ENCODE measurements at places on chromosomes 3 and 15.
A peak's percentile ranks its signal among the peaks of the same experiment; 100 is the strongest.

DNA sequence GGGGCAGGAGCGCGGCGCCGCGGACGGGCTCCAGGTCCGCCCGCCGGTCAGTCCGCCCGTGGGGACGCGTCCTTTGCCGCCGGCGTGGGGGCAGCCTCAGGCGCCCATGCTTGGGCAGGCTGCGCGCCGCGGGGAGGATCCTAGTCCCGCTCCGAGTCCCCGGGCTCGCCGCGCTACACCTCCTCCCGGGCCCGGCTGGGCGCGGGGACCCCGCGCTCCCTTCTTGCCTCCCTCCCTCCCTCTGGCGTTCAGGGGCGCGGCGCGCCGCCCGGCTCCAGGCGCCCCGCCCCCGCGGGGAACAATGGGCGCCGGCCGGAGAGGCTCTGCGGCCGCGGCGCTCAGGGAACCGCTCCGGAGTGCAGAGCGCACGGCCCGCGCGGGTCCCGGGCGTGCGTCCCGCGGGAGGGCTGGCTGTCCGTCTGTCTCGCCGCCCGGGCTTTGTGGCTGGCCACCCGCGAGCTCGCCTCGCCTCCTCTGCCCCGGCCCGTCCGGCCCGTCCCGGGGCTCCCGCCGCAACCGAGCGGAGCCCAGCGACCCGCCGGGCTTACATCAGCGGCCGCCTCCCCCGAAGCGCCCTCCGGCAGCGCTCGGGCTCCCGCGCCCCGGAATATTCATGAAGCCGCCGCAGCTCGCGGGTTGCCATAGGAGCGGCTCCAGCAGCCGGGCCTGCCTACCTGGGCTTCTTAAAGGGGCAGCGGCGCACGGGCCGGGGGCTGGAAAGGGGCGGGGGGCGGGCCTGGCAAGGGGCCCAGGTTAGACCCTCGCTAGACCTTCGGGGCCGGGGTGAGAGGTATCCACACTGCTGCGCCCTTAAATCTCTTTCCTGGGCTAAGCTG lies at the start of gene HCN4:
Gene HCN4, minus strand, starts transcription at position 658 of the 836 bp plus-strand sequence. CDS start 688 bp downstream, outside the sequence.
- no peak for DNase-seq

DNA sequence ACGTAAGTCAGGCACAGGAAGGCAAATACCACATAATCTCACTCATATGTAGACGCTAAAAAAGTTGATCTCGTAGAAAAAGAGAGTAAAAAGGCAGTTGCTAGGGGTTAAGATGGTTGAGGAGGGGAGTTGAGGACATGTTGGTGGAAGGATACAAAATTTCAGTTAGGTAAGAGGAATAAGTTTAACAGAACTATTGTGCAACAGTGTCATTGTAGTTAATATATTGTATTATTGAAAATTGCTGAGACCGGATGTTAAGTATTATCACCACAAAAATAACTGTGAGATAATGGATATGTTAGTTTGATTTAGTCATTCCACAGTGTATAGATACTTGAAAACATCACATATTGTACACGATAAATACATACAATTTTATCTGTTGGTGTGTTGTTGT lies 139.1 kb downstream of the ADAMTSL3 start:
- DNase-seq: no peak

DNA sequence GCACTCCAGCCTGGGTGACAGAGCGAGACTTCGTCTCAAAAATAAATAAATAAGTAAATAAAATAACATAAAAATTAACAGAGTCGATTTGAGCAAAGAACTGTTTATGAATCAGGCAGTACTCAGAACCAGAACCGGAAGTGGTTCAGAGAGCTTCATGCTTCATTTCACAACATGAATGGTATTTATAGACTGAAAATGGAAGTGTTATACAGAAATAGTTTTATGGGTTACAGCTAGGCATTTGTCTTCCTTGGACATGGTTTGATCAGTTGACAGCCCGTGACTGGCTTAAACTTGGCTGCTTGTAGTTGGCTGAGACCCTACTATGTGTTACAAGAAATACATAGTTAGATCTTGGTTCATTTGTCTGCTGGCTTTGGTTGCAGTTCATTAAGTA lies 216.0 kb upstream of the MCTP2 start:
- DNase-seq: no peak

GRCh38 chr3:154003649-154004048 lies 117.5 kb upstream of the ARHGEF26 start:
- DNase-seq: no peak

DNA sequence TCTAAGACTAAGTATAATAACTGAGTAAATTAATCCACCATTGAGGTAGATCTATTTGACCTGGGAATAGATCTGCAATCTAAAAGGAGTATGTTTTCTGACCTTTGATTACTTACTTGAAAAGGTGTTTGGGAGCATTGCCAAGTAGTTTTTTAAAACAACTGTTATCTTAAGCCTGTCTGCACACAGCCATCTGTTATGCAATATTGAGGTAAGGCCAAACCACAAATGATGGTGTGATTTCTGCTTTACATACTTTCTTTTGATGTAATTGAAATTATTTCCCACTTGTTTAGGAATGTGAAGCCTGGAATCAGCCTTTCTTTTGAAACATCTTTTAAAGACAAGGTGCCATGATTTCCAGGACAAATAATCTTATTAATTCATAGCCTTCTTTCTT lies 274.0 kb downstream of the BBX start:
- peak; percentile 62 for DNase-seq

- no peak for DNase-seq
Measured at GRCh38 chr15:40901053-40901443, 6.8 kb downstream of the VPS18 start.

DNA sequence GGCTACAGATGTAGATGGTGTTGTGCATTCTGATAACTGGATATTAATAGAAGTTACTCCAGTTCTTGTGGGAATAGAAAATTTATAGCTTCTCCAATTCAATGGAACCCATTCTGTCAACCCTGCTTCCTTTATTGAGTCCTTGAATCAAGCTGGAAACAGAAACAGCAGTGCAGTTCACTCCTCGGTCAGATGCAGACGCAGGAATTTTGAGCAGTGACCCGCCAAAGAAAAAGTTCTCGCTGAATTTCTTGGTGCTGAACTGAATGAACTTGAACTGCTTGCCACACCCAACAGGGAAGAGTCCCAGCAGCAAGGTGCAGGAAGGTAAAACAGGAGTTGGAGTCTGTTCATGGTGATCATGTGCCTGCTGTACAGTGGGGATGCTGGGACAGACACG lies 10.3 kb downstream of the HRH1 start:
- no peak for DNase-seq

DNA sequence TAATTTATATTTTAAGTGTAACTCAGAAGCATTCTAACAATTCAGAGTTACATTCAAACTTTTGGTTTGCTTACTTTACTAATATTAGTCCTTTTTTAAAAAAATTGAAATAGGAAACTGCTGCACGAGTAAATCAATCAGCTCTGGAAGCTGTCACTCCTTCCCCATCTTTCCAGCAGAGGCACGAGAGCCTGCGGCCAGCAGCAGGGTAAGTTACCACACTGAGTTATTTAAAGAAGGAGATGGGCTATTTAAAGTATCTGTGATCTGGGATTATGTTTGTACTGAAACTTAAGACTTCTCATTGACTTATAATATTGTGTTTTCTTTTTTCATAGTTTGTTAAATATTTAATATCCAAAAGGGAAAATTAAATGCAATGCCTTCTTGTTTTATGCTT lies 29.3 kb downstream of the APPL1 start:
- no peak for DNase-seq

GRCh38 chr3:143124601-143125520 lies 5.3 kb downstream of the CHST2 start:
- DNase-seq: peak; percentile 24

All from AML-193 (cell line).